NCI-H460 (cell line): ENCODE measurements at places on chromosomes 1 and 21. TPM values are rescaled to one million over a fixed set of nuclear protein-coding genes. Genes with fewer than 3 reads are reported as not detected.

DNA sequence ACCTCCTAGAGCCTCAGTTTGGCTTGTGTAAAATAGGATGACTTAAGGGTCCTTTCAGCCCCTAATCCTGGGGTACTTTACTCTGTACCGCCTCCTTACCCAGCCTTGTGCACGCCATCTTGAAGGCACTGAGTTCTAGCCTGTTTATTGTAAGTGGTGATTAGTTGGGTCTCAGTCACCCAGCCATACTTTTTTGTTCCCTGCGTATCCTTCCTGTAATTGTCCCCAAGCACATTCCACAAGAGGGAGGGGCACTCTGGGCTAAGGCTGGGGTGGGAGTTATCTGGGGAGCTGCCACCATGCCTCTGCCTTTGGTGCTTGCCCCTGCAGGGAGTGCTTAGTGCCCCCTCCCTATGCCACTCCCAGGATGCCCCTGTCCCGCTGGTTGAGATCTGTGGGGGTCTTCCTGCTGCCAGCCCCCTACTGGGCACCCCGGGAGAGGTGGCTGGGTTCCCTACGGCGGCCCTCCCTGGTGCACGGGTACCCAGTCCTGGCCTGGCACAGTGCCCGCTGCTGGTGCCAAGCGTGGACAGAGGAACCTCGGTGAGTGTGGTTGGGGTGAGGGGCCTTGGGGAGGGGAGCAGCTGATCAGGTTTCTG lies 856 bp downstream of the FDPS start:
- DNase-seq: no peak

The CNR2 gene
- not detected in 2 replicates for total RNA-seq

The KCNJ15 gene
- total RNA-seq: not detected in 2 replicates

DNA sequence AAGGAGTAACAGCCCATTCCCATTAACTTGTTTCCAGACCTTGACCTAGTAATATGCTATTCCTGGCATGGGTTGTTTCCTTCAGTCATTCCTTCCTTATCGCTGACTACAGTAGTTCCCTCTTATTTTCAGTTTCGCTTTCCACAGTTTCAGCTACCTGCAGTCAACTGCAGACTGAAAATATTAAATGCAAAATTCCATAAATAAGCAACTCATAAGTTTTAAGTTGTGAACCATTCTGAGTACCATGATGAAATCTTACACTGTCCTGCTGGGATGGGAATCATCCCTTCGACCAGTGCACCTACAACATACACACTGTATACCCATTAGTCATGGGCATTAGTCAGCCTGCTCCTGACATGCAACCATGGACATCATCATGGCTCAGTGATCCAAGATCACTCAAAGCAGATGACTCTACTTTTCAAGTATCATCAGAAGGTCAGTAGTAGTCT lies 66.7 kb downstream of the CCDC30 start:
- peak; percentile 15 for DNase-seq

The RAB13 gene
- total RNA-seq: 34.8 and 34.9 TPM in 2 replicates

GRCh38 chr1:109947582-109948284 lies 36.8 kb upstream of the AHCYL1 start:
- DNase-seq: no peak

DNA sequence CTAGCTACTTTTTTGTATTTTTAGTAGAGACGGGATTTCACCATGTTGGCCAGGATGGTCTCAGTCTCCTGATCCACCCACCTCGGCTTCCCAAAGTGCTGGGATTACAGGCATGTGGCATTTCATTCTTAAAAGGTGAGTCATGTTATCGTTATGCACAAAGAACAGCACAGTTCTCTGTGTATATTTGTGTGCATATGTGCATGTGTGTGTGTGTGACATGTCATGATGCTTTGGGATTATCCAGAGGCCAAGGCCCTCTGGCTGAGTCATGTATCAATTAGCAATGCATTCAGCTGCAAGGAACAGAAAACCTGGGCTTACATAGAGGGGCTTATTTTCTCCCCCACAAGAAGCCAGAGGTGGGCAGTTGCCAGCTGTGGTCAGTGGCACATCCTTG lies 301.7 kb upstream of the KAZN start:
- DNase-seq: no peak

The CA14 gene
- total RNA-seq: not detected in 2 replicates

DNA sequence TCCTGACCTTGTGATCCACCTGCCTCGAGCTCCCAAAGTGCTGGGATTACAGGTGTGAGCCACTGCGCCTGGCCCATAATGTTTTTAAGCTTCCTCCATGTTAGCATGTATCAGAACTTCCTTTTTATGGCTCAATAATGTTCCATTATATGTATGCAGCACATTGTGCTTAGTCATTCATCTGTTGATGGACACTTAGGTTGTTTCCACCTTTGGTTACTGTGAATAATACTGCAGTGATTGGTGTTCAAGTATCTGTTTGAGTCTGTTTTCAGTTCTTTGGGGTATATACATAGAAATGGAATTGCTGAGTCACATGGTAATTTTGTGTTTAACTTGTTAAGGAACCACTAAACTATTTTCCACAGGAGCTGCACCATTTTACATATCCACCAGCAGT lies 17.7 kb downstream of the CMPK1 start:
- no peak for DNase-seq
